ENCODE measurements at places on chromosomes 7 and 10. TPM values are rescaled to one million over a fixed set of nuclear protein-coding genes. Genes with fewer than 3 reads are reported as not detected.

GRCh38 chr7:128217030-128217805 is 23.9 kb upstream of the LEP start:
- peak; percentile 75 for DNase-seq

Gene DENND2A
- 11.5 TPM for total RNA-seq

DNA sequence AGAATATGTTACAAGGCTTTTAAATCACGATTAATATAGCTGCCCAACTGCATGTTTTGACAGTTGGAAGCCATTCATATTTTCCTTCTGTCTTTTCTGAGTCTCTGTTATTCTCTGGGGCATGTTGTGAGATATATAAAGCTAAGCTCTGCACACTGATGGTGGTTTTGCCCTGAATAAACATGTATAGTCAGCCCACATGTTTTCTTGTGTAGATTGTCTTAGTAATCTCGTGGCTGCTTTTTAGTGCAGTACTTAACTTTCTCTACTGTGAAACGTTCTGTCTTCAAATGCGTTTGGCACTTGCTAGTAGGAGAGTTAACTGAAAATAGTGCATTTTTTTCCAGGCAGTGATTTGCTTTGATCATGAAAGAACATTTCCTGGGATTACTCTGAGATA is 268.5 kb downstream of the DNAJB9 start:
- DNase-seq, result no peak

Gene SLC26A3
- not detected for total RNA-seq

Gene MRC1
- not detected for total RNA-seq

Data from M059J (cell line).